ENCODE measurements at places on chromosomes 16 and 17.

GRCh38 chr16:73086108-73086507, 38.2 kb upstream of the ZFHX3 start:
- no peak for DNase-seq

GRCh38 chr16:48607056-48607825, 2.7 kb downstream of the N4BP1 start:
- DNase-seq = no peak

DNA sequence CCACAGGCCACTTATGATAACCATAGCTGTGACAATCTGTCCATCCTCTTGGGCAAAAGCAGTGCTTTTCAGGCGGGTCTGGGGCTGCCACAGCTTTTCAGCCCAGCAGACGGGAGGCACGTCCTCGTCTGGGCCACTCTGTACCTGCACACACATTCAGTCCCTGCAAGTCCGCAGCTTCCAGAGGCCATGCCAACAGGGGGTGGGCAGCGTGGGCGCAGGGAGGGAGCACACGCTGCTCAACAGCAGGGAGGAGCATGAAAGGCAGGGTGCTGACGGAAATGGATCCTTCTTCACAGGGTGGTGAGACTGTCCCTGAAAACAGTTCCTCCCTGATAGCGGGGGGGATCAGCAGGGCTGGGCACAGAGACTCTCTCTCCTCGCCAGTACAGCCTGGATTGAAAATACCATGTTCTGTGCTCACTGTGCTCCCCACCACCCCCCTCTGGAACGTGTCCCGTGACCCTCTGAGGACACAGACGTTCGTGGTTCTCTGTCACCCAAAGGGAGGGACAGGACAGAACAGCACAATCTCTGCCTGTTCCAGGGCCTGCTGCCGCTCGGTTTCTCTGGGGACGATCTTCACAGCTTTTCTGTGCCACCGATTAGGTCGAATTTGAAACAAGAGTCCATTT, 41.7 kb downstream of the PEMT start:
- no peak for DNase-seq

DNA sequence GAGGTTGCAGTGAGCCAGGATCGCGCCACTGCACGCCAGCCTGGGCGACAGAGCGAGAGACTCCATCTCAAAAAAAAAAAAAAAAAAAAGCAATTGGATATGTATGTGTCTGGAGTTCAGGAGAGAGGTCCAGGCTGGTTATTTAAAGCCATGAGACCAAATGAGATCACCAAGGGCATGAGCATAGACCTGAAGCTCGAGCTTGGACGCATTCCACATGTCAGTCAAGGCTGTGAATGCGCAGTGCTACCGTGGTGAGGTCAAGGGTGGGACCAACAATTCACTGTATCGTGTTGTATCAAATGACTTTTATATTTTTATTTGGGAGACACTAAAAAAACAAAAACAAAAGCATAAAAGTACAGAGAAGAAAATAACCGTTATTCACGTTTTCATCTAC, 29.1 kb upstream of the SPNS2 start:
- no peak for DNase-seq

DNA sequence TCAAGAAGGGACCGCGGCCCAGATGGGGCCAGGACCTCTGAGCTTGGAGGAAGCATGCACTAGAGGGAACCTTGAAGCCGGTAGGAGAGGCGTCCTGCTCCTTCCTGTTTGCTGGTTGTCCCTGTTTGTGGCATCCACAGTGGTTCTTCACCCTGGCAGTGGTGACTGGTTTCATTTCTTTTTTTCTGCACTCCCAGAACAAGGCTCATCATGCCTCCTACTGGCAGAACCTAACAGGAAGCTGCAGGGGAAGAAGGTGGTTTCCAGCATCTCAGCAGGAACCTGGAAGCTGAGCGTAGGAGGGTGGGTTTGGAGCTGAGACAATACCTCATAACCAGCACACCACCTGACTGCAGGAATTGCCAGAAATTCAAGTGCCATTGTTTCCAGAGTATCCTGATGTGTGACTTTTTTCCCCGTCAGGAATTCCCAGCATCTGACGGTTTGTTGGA, 5.8 kb downstream of the TMEM231 start:
- no peak for DNase-seq

DNA sequence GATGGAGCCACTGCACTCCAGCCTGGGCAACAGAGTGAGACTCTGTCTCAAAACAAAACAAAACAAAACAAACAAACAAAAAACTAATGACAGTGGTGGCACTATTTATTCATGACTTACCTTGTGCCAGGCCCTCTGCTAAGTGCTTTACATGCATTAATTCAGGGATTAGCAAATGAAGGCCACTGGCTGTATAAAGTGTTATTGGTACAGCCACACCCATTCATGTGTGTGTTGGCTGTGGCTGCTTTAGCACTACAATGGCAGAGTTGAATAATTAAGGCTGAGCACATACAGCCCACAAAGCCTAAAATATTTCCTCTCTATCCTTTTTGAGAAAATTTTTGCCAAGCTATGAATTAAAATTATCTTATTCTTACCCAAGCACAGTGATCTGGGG, 531.8 kb upstream of the CDH5 start:
- no peak for DNase-seq

DNA sequence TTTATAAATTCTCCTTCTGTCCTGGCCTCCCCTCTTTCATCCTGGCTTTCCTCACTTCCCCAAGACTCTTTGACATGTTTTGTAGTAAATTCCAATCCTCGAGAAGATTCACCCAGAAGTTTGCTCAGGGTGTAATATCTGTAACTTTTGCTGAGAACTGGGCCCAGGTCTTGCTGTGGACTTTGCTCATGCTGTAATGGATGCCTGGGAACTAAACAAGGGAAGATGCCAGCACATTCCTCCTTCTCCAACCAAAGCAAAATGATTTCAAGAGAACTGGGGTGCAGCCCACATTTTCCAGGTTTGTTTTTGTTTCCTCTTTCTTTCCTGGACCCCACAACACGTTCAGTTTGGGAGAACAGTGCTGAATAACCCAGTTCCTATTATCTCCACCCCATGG, 6.6 kb upstream of the SALL1 start:
- no peak for DNase-seq

DNA sequence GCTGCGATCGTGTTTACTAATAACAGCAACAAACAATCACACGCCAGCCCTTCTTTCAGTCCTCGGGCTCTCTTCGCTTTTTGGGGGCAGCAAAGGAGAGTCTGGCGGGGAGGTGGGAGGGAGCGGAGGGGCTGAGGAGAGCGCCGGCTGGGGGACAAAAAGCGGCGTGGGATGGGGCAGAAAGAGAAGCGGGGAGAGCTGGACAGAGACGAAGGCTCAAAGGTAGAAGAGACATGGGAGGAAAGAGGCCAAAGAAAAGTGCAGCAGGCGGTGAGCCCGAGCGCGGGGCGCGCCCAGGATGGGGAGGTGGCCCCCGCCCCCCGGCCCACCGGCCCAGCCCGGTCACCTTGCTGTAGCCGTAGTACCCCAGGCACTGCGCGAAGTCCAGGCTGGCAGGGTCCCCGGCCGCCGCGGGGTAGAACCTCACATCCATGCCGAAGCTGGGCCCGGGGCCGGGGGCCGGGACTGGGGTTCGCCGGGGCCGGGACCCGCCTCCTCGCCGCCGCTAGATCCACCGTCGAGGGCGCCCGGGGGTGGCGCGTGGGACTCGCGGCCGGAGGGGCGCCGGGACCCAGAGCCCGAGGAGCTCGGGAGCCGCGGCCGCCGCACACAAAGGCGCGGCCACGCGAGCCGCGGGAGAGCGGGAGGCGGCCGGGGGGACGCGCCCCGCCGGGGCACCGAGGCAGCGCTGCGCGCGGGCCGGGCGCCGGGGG, 496 bp downstream of the TOX3 start:
- no peak for DNase-seq

DNA sequence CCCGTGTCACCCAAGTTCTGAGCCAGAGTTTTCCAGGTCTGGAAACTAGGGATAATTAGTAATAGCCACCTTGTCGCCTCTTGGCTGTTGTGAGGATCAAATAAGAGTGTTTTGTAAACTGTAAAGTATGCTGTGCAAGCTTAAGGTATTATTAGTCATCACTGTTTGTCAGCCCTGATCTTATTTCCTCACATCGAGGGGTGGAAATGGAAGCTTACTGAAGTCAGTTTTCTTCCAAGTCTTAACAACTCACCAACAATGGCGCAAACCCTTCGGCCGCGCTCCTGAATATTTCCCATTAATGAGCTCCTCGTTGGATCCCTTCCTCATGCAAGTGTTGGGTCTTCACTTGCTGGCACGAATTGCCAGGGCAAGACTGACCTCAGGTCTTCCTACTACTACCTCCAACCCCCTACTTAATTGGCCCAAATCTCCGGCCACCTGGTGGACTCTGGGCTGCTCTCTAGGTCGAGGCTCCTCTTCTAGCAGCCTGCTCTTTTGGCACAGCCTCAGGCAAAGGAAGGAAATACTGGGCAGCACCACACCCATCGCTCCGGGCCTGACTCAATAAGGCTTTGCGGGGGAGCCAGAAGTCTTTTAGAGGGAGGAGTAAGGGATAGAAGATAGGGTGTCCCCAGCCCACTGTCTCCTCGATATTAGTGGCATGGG, 885 bp upstream of the SLC35B1 start:
- DNase-seq = no peak

GRCh38 chr16:47150067-47150466, 6.3 kb upstream of the NETO2 start:
- DNase-seq = no peak

- no peak for DNase-seq
These were observed 19.3 kb upstream of the ERN1 start for GRCh38 chr17:64149196-64149595.

Data from NCI-H2171 (cell line).